ENCODE measurements at places on chromosomes 11 and 22.

DNA sequence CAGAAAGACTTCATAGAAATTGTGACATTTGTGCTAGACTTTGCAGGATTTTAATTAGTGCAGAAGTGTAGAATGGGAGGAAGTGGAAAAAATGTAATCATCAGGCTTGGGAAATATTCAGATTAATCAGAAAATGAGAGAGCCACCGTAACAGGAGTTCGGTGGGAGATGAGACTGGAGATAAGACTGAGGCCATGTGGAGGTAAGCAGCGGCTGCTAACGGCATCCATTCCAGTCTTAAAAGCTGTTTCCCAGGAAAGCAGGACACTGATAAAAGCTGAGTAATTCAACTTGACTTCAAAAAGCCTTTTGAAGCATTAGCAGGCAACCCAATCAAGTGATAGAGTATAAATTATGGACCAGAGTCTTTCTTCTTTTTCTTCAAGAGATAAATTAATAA is 369.9 kb downstream of the LUZP2 start:
- no peaks in the 10 kb centered on the region for H3K36me3 ChIP-seq
- no peak overlapping the region for H3K27ac ChIP-seq
- H3K4me1 ChIP-seq: no peaks in the 10 kb centered on the region
- no peak for DNase-seq

- DNase-seq: no peak
- H3K27ac ChIP-seq: no peak overlapping the region
- no peaks in the 10 kb centered on the region for H3K36me3 ChIP-seq
- no peaks in the 10 kb centered on the region for H3K27me3 ChIP-seq
- no peak overlapping the region for H3K4me3 ChIP-seq
- peaks cover 3% of the 10 kb centered on the region for H3K4me1 ChIP-seq
These were observed 95.5 kb downstream of the PGR start for GRCh38 chr11:101034076-101034475.

- H3K4me3 ChIP-seq: no peak overlapping the region
- H3K36me3 ChIP-seq: no peaks in the 10 kb centered on the region
- peaks cover 14% of the 10 kb centered on the region for H3K4me1 ChIP-seq
- H3K27ac ChIP-seq: no peak overlapping the region
These were observed 1.4 kb upstream of the NEFH start for GRCh38 chr22:29478326-29479276.

DNA sequence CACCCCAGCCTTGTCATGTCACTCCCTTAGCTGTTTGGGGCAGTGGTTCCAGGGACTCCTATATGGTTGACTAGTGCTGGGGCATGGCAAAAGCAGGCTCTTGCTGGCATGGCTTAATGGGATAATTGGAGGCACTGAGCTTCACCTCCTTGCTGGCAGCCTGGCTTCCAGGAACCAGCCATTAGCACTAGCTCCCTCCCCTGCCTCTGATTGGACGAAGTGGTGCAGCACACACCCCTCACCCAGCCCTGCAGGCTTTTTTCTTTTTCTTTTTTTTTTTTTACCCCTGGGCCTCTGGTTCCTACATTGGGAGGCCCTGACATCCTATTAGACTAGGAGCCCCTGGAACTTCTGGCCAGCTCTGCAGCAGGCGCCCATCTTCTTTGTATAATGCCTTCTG is 18.6 kb downstream of the PHLDB1 start:
- no peak overlapping the region for H3K27ac ChIP-seq
- peak; percentile 17 for DNase-seq
- no peak overlapping the region for H3K4me3 ChIP-seq
- H3K36me3 ChIP-seq: peaks cover 68% of the 10 kb centered on the region

DNA sequence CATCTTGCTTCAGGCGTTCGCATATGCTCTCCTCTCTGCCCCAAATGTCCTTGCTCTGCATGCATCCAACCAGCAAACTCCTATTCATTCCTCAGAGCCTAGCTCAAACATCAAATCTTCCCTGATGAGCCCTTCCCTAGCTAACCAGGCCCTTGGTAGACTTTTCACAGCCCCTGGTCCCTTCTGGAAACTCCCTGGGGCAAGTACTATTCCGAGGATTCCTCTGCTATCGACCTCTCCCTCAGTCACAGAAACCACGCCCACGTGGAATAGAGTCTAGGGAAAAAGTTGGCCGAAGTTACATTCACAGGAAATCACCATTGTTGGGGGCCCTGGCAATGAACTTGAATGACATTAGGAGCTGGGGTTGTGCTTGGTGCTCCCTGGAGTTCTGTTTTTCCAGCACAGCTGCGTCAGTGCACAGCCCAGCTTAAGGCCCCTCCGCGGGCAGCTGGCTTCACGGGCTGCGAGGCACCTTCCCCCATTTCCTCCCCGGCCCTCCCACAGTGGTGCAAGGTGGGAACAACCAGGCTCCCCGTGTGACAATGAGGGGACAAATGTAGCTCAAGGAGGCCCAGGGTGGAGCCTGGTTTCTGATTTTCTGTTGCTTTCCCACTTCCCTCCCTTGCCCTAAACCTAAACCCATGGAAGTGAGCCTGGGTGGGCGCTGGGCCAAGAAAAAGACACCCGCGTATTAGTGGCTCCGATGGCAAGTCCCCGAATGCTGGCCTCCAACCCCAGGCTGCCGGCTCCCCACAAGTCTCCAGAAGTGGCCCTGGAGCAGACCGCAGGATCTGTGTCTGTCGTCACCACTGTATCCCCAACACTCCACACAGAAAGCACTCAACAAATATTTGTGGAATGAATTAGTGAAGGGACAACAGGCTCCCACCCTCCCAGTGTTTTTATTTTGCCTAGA is 4.3 kb upstream of the ATP5MGL start:
- peak overlapping the region; percentile 69 for H3K27ac ChIP-seq
- peaks cover 66% of the 10 kb centered on the region for H3K4me1 ChIP-seq
- no peaks in the 10 kb centered on the region for H3K27me3 ChIP-seq
- peak; percentile 45 for DNase-seq

DNA sequence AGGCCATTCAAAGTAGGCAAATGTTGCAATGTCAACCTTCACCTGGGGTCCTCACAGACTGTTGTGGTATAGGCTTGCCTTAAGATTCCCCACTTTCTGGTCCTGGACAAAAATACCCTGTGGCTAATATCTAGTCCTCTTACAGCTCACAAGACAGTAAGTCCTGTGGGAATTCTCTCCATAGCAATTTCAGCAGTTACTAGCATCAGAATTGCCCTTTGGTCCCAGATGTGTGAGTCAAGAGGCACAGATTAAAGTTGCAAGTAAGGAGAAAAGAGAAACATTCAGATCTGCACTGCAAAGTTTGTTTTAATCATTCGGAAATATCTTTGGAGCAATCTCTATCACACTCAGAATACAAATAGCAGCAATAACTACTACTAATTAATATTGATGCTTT is 420.2 kb downstream of the NTM start:
- DNase-seq: no peak
- H3K4me3 ChIP-seq: no peak overlapping the region
- H3K27me3 ChIP-seq: no peaks in the 10 kb centered on the region
- H3K36me3 ChIP-seq: no peaks in the 10 kb centered on the region

- H3K36me3 ChIP-seq: no peaks in the 10 kb centered on the region
- H3K4me1 ChIP-seq: peaks cover 11% of the 10 kb centered on the region
- no peaks in the 10 kb centered on the region for H3K27me3 ChIP-seq
- DNase-seq: no peak
These were observed 32.2 kb upstream of the PTPRJ start for GRCh38 chr11:47948137-47948536.

- H3K4me1 ChIP-seq: no peaks in the 10 kb centered on the region
- H3K4me3 ChIP-seq: no peak overlapping the region
- H3K36me3 ChIP-seq: no peaks in the 10 kb centered on the region
- H3K27ac ChIP-seq: no peak overlapping the region
These were observed 66.0 kb upstream of the FTH1 start for GRCh38 chr11:62033191-62034035.

- H3K27ac ChIP-seq: no peak overlapping the region
- peaks cover 32% of the 10 kb centered on the region for H3K27me3 ChIP-seq
- H3K36me3 ChIP-seq: no peaks in the 10 kb centered on the region
- no peak for DNase-seq
- H3K4me1 ChIP-seq: no peaks in the 10 kb centered on the region
These were observed 36.9 kb upstream of the BRSK2 start for GRCh38 chr11:1352696-1353382.

- DNase-seq: no peak
- H3K27me3 ChIP-seq: no peaks in the 10 kb centered on the region
- H3K4me1 ChIP-seq: peaks cover 6% of the 10 kb centered on the region
- H3K27ac ChIP-seq: no peak overlapping the region
These were observed 751 bp downstream of the FIBIN start for GRCh38 chr11:26994631-26995095.

DNA sequence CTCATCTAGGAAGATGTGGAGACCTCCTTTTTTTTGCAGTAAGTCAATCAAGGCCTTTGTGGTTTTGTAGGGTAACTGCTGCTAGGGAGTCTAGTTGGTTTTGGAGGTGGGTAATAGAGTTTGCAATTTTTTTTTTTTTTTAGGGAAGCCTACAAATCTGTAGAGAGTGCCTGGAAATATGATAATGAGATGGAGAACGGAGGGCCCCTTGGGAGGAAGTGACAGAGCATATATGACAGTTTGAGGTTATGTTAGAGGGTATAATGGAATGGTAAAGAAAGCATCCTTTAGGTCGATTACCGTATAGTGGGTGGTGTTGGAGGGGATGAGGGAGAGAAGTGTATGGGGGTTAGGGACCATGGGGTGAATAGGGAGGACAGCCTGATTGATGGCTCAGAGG is 98.3 kb downstream of the ELP4 start:
- H3K36me3 ChIP-seq: no peaks in the 10 kb centered on the region
- no peak overlapping the region for H3K27ac ChIP-seq
- no peaks in the 10 kb centered on the region for H3K4me1 ChIP-seq
- H3K4me3 ChIP-seq: no peak overlapping the region
- no peaks in the 10 kb centered on the region for H3K27me3 ChIP-seq

- H3K4me1 ChIP-seq: peaks cover 3% of the 10 kb centered on the region
- no peak overlapping the region for H3K27ac ChIP-seq
- H3K36me3 ChIP-seq: peaks cover 89% of the 10 kb centered on the region
- H3K27me3 ChIP-seq: no peaks in the 10 kb centered on the region
- H3K4me3 ChIP-seq: no peak overlapping the region
These were observed 14.3 kb downstream of the TTC38 start for GRCh38 chr22:46281866-46282678.

DNA sequence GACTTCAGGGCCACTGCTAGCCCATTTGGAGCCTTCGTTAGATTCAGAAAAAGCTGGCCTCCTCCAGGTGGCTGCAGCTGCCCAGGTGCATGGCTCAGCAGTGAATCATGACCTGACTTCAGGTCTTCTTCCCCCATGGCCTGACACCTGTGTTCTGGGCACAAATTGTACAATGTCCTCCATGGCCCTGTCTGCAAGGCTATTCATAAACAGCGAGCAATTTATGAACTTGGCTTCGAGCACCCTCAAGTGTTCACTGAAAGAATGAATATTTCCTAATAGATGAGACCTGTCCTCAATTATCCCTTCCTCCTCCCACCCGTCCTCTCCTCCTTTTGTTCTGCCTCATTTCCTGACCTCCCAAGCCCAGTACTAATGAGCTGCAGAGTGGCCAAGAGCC is 12.2 kb upstream of the VPS37C start:
- no peak for DNase-seq
- no peak overlapping the region for H3K4me3 ChIP-seq
- peaks cover 71% of the 10 kb centered on the region for H3K27me3 ChIP-seq
- H3K36me3 ChIP-seq: no peaks in the 10 kb centered on the region
- no peaks in the 10 kb centered on the region for H3K4me1 ChIP-seq

- no peak for DNase-seq
- peaks cover 4% of the 10 kb centered on the region for H3K36me3 ChIP-seq
- no peaks in the 10 kb centered on the region for H3K4me1 ChIP-seq
- no peak overlapping the region for H3K4me3 ChIP-seq
These were observed 6.4 kb downstream of the ANKRD49 start for GRCh38 chr11:94500181-94500580.
